ENCODE measurements at places on chromosomes 1 and 21.

DNA sequence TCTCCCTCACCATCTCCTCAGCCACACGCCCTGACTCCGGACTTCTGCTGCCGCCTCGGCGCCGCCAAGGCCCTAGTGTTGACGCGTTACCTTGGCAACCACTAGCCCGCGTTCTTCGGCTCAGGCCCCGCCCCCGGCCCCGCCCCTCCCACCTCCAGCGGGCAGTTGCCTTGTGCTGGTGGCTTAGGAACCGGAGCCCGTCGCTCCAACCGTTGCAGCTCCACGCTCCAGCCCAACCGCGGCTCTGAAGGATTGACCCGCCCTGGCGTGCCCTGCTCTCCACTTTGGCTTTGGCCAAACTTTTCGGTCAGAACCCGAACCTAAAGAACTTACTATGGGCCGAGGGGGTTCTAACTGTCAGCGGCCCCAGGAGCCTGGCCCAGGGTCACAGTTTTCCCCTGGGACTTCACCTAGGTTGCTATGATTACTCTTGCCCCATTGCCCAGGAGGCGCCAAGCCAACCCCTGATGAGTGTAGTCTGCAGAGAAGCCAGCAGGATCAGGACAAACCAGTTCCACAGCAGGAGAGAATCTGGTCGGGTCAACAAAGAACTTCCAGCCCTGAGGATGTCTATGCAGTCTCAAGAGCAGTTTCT lies at the start of gene CFAP45:
TSS of gene CFAP45 (minus strand) at position 80 of the 595 bp plus-strand sequence. CDS start at position 13, 67 bp downstream.
- no peak for DNase-seq

DNA sequence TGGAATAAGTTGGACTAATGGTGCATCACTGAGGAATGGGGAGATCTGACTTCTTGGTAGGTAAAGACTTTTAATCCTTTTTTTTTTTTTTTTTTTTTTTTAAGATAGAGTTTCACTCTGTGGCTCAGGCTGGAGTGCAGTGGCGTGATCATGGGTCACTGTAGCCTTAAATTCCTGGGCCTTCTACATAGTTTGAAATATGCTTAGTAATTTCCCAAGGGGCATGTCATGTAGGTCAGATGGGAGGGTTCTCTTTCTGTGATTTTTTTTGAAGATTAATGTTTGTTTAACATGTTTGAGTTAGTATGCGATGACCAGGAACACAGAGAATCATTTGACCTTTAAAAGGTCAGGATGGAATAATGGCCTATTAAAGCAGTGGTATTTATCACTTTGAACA lies 129.1 kb downstream of the S1PR1 start:
- no peak for DNase-seq

- DNase-seq: no peak
Measured at GRCh38 chr1:57989877-57990276, 556.6 kb downstream of the OMA1 start.

- no peak for DNase-seq
Measured at GRCh38 chr1:37730376-37730775, 34.5 kb downstream of the EPHA10 start.

GRCh38 chr1:185735701-185736064 lies 1.5 kb downstream of the HMCN1 start:
- DNase-seq: no peak

DNA sequence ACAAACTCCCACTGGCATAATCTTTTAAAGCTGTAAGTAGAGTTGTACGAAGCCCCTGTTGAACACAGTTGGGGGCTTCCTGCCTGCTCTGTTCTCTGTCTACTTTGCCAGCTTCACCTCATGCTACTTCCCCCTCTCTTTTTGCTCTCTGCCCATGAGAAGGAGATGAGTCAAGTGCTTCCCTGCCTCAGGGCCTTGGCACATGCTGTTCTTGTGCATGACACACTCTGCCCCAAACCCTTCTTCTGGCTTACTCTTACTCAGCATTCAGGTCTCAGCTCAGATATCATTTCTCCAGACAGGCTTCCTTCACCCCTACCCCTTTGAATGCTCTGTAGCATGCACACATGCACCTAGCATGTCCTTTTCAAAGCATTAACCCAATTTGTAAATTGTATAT lies 208.8 kb downstream of the FOXD2 start:
- no peak for DNase-seq

DNA sequence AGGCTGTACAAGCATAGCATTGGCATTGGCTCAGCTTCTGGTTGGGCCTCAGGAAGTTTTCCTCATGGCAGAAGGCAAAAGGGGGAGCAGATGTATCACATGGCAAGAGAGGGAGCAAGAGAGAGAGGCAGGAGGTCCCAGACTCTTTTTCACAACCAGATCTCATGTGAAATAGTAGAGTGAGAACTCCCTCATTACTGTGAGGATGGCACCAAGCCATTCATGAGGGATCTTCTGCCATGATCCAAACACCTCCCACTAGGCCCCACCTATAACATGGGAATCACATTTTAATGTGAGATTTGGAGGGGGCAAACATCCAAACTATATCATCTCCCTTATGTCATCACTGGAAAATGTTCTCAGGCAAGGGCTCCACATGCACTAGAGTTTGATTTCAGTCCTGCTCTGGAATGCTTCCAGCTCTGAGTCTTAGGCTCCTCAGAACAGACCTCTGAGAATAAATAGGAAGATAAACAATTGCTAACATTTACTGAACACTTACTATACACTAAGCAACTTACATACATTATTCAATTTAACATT lies 39.4 kb upstream of the VTCN1 start:
- no peak for DNase-seq

DNA sequence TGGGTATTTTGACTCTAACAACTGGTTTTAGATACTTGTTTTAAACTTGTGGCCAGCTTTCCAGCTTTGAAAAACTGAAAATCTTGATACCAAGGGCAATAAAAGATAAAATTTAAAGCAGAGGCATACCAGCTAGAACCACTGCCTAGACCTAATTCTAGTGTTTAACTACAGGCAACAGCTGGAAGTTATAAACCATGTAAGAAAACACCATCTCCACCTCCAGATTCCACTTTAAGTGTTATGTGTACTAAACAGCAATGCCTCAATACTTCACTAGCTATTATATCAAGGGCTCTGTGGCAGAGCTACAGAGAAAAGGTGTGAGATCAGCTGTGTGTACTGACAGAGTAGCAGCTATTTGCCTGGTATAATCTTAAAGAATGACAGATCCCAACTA lies 69.5 kb downstream of the LPAR3 start:
- no peak for DNase-seq

GRCh38 chr1:118773656-118774055 lies 214.5 kb downstream of the TBX15 start:
- no peak for DNase-seq

DNA sequence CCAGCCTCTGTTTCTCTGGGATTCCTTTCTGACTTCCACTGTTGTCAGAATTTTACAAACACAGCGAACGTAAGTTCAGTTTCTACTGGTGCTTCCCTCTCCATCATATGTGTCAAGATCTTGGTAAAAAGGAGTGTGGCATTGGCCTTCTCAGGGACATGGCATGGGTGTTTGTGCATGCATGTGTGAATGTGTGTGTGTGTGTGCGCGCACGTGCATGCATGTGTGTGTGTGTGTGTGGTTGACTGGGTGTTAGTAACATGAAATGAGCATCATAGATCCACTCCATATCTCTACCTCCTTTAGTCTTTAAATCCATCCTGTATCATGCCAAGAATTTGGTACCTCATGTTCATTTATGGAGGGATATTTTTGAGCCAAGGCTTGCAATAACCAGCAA lies 411.3 kb downstream of the NPHP4 start:
- no peak for DNase-seq

DNA sequence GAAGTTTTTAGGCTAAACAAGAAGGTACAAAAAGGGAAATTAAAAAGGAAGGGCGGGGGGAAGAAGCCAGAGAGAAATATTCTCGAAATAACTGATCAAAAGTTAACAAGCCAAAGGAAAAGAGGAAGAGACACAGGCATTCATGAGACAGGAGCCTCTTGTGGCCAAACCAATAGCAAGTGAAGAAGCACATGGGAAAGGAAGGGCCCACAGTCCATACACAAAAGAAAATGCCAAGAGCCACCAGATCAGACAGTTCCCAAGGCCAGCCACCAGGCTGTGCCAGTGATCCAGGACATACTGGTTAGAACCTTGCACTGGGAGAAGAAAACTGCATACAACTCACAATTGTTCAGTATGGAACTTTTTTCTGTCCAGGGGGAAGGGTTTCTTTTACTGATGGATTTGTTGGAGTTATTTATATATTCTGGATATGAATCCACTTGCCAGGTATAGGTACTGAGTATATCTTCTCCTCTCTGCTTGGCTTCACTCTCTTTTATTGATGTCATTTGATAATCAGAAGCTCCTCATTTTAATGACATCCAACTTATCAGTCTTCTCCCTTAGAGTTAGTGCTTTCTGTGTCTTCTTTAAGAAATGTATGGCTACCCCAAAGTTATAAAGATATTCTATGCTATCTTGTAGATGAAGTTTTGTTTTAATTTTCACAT lies 76.8 kb downstream of the CD46 start:
- DNase-seq: peak; percentile 74

- no peak for DNase-seq
Measured at GRCh38 chr1:208748387-208749165, 504.4 kb upstream of the PLXNA2 start.

- DNase-seq: no peak
Measured at GRCh38 chr1:169874229-169874628, 19.5 kb downstream of the SCYL3 start.

DNA sequence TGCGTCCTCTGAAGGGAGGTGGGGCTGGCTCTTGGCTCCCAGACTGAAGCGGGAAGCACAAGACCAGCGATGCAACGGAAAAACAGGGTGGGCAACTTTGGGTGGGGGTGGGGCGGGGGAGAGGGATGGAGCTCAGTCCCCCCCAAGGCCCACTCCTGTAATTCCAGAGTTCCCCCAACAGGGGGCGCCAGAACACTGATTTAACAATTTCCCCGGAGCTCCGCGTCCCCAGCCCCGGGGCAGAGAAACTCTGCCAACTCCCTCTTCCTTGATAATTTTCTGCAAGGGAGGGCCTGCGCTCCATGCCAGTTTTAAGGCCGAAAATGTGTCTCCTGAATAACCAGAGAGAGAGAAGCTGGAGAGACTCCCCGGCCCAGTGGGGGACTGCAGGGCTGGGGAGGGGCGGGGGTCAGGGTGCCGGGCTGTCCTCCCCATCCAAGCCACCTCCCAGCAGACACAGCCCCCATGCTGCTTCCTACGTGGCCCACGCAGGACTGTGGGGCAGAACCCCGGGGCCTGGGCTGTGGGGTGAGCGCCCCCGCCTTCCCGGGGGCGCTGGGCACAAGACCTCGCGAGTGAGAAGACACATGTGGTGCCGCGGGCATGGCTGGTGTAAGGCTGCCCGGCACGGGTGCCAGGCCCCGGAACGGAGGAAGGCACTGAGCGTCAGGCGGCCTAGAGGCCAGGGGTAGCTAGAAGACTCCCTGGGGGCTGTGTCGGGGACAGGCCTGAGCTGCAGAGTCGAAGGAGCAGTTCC lies 51.4 kb downstream of the KIF21B start:
- DNase-seq: peak; percentile 65

GRCh38 chr1:46948629-46949416 lies 7.5 kb upstream of the CYP4A11 start:
- DNase-seq: no peak
